Lung (tissue), 17 donors: ENCODE measurements at places on chromosomes 7 and 10. TPM values are rescaled to one million over a fixed set of nuclear protein-coding genes. Genes with fewer than 3 reads are reported as not detected.

The PLXNA4 gene
- 3.4 TPM for total RNA-seq

DNA sequence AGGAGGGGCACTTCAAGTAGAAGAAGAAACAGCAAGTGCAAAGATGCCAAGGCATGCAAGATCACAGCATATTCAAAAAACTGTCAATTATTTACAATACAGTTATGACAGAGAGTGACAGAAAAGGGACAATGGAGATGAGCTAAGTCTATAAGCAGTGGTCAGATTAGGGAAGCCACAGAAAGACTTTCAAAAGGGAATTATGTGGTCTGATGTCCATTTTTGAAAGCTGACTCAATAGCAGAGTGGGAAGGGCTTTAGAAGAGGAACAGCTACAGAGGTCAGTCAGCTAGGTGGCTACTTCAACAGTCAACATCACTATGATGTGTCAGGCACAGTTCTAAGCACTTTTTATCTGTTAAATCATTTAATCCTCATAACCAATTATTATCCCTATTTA is 45.2 kb upstream of the SPOCK2 start:
- DNase-seq = no peak

The SORBS1 gene
- total RNA-seq = 68.5 TPM

DNA sequence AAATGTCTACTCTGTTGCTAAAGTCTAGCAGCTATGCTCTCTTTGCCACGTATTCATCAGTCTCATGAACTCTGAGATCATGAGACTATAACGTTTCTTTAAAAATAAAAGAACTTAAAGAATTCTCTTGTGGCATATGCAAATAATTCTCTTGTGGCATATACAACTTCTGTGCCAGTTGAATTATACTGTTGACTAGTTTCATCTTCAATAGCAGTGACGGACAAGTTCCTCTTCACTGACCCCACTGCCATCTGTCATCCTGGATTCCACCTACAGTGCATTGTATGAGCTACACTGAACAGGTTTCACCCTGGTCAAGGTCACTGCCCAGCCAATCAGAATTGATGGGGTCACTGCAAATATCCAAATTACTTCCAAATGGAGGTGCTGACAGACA is 88.2 kb downstream of the CD36 start:
- no peak for DNase-seq

DNA sequence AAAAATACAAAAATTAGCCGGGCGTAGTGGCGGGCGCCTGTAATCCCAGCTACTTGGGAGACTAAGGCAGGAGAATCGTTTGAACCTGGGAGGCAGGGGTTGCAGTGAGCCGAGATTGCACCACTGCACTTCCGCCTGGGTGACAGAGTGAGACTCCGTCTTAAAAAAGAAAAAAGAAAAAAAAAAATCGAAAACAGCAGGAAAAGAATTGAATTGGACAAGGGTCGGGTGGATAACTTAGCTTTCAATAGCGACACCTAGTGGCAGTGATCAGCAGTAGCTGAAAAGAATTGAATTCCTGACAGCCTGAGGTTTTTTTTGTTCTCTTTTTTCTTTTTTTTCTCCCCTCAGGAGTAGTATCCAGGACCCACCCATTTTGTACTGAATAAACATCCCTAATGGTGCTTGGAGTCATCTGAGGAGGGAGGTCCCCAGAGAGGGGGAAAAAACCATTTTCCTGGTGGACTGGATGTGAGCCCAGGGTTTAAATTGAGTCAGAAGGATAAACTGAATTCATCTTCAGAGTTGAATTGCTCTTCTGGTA is 55.1 kb downstream of the CYCS start:
- peak; percentile 91 for DNase-seq

DNA sequence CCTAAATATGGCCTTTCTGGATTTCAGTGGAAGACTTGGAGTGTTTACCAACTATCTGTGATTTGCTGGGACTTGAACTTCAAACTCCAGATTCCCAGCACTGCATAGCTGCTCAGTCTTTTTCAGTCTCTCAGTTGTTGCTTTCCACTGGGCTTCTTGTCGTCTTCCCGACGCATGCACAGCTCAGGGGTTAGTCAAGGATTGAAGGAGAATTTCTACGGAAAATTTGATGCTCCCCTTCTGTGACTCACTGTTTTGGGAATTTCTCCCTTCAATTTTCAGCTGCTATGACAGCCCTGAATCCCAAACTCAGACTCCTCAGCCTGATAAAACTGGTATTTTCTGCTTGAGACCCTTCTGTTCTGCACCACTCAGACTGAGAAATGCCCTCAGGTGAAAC is 91.7 kb downstream of the CYP26A1 start:
- no peak for DNase-seq

DNA sequence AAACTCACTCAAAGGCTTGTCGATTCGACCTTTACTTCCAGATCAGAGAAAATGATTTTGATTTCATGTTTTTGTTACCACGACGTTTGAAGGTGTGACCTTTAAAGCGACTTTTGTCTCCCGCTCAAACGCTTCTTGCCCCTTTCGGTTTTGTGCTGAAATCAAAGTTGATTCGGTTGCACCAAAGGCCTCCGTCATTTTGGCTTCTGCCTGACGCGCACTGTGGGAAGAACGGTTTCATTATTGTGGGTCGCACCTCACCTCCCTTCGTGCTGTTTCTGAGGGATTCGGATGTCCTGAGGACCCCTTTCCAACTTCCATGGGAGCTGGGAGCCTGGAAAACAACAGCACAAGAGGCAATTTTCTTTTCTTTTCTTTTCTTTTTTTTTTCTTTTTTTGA is 176.9 kb downstream of the DNAJB6 start:
- DNase-seq = no peak

GRCh38 chr10:119686465-119687191 is 35.4 kb downstream of the BAG3 start:
- DNase-seq = peak; percentile 76

The TAS2R41 gene
- 0.77 TPM for total RNA-seq

DNA sequence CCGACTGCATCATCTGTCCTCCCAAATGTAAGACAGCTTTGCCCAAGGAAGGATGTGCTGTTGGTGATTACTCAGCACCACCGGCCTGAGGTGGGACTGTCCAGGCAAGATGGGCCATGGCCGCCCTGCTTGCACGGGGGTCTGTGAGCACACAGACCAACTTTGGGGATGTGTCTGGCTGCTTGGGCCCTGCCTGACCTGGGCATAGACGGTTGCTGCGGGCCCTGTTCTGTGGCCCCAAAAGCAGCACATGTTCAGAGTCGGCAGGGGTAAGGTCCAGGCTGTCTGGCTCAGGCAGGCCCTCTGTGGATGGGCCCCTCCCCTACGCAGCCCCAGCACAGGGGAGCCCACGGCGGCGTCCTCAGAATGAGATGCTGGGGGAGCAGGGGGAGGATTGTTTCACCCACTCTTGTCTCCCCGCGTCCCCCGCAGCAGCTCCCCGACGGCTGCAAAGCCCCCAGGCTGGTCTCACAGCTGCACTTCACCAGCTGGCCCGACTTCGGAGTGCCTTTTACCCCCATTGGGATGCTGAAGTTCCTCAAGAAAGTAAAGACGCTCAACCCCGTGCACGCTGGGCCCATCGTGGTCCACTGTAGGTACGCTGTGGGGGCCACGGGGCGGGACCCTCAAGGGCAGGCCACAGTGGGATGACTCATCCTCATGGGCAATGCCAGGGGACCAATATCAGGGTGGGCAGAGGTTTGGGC is 58.4 kb downstream of the MKI67 start:
- DNase-seq = no peak

The SLC26A5 gene
- total RNA-seq = 0.77 TPM

- DNase-seq = no peak
These were observed 314.0 kb downstream of the CDK14 start for GRCh38 chr7:90910136-90910535.

- no peak for DNase-seq
These were observed 26.4 kb upstream of the GSDME start for GRCh38 chr7:24783698-24784097.

DNA sequence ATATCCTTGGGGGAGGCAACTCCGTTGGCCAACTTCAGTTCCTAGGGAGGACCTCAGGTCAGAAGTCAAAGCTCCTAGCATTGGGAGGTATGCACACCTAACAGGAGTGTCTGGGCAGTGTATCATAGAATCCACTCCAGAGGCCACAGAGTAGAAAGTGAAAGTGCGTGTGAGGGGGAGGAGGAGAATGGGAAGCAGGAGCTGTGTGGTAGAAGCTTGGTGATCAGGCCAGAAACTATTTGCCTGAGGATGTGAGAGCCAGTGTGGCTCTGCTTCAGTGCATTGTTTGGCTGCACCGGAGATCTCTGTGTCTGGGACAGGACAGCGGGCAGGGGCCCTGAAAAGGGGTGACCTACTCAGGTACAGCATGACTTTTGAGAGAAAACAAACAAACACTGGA is 557.4 kb upstream of the VSTM2A start:
- DNase-seq = no peak

The GPR15LG gene
- not detected for total RNA-seq

The TMEM236 gene
- total RNA-seq = 0.37 TPM

DNA sequence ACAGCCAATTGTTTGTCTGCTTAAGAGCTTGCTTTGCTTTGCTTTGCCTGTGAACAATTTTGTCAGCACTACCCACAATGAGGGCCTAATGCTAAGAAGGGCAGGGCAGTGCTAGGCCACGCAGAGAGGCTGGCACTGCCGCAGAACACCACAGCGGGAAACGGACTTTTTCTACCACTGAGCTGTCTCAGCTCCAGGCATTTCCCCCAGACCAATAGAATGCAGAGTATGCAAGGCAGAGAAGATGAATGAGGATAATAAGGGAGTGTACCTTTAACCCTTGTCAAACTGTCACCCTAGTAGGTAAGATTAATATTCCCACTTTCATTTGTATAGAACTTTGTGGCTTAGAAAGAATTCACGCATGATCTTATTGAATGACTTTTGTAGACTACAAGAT is 104.5 kb downstream of the SH3PXD2A start:
- no peak for DNase-seq

The NUDT1 gene
- 9.3 TPM for total RNA-seq

GRCh38 chr10:48772059-48772458 is 87.4 kb downstream of the WDFY4 start:
- DNase-seq = no peak

GRCh38 chr7:83574616-83575015 is 74.3 kb downstream of the SEMA3E start:
- DNase-seq = no peak

The PNLIPRP3 gene
- total RNA-seq = not detected

DNA sequence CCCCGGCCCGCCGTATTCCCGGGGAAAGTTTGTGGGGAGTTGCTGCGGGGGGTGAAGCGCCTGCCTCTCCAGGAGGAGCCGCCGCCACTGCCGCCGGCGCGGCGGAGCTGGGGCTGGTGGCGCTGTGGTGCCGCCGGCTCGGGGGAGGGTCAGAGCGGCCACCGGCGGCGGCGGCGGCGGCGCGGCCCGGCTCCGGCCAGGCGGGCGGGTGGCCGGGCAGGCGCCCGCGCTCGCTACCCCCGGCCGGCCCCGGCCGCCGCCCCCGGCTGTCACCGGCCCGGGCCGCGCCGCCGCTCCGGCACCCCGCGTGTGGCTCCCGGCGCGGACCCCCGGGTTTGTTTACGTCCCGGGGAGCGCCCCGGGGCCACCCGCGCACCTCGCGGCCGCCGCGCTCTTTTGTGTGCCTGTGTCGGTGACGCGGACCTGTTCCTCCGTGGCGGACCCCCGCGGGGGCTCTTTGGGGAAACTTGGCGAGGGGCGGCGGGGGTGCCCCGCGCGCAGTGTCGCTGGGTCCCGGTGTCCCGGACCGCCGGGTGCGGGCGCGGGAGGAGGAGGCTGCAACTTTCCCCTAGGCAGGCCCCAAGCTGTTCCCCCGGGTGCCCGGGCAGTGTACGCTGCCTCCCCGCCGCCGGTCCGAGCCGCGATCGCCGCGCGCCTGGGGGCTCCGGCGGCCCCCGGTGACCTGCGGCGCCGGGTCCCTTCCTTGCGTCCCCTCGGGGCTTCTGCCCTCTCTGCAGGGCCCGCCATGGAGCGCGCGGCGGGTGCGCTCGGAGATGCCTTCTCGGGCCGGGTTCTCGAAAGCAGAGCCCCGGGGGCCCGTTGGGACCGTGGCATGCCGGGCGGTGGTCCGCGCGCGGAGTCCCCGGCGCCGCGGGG is 593 bp upstream of the CUX1 start:
- DNase-seq = peak; percentile 53

The EGR2 gene
- 0.82 TPM for total RNA-seq

The SOSTDC1 gene
- total RNA-seq = 32.1 TPM

The KCNIP2 gene
- total RNA-seq = 3.1 TPM

DNA sequence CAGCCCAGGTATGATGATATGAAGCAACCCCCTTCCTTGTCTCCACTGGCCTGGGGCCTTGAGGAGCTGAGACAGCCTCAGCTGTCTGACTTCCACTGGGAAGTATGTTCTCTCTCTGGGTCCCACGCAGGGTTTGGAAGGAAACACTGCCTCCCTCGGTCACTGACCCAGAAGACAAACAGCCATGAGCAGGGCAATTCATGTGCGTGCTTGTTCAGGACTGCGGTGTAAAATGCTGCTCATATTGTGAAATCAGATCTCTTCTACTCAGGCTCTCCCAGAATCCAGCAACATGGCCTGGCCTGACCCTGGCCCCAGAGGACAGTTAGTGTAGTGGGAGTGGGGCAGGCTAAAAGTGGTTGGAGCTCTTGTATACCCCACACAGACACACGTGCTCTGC is 2.8 kb downstream of the CLCN1 start:
- no peak for DNase-seq

The HELLS gene
- total RNA-seq = 15.1 TPM

The SLC25A28 gene
- total RNA-seq = 47.9 TPM

DNA sequence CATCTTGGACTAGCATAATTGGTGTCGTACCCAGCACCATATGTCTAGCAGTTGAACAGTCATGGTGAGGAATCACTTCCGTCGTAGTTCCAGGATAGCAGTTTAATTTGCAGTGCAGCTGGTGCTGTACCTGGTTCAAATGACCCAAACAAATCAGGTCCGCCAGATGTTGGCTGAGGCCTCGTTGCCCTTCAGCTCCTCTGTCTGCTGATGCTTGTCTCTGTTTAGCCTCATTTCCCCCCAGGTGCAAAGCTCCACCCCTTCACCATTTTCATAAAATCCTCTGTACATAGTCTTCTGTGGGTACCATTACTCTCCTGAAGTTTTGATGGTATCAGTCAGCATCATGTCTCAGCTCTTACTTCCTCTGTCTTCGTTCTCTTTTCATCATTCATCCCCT is 35.1 kb downstream of the UMAD1 start:
- no peak for DNase-seq
